ENCODE measurements at places on chromosomes 6 and 20.

DNA sequence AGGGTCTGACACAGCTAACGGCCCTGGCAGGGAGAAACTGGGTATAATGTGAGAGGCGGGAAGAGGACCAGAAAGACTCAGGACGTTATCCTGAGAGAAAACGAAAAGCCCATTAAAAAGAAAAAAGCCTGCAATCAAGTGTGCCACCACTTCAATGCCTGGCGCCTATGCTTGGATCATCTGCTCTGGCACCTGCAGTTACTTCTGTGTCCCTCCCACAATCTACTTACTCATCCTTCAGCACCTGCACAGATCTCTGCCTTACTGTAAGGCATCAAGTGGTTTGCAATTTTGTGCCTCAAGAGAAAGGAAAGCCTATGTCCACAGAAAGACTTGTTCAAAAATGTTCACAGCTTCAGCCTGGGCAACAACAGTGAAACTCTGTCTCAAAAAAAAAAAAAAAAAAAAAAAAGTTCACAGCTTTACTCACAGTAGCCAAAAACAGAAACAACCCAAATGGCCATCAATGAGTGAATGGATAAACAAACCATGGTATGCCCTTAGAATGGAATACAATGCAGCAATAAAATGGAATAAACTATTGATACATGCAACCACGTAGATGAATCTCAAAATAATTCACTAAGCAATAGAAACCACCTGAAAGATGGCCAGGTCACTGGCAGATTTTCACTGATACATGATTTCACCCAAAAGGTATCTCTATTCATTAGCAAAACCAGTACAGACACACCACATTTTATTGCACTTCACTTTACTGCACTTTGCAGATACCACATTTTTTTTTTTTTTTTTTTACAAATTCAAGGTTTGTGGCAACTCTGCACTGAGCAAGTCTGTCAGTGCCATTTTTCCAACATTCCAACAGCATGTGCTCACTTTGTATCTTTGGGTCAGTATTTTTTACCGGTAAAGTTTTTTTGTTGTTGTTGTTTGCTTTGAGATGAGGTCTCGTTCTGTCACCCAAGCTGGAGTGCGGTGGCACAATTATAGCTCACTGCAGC, 48.6 kb downstream of the ABHD12 start:
- no peak for DNase-seq

GRCh38 chr6:50185006-50185405, 135.3 kb upstream of the DEFB112 start:
- DNase-seq = no peak

DNA sequence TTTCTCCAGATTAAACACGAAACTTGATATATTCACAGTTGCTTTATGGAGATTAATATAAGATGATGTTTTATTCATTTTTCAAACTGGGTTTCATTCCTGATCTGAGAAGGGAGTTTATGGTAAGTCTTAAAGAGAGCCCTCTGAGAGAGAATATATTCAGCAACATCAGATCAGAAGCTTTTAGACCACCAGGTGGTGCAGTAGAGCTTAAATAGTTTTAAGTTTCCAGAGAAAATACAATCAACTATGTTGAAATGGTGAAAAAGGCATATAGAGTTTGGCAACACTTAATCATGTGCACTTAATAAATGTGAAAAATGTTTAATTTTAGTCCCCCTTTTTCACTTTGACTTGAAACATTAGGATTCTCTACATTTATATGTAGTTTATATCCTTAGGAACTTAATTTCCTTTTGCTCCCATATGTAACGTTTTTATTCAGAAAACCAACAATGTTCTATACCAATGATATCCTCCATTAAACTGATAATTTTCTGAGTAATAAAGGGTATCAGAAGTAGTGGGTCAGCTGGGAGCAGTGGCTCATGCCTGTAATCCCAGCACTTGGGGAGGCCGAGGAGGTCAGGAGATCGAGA, 86.4 kb upstream of the CLDN20 start:
- no peak for DNase-seq

DNA sequence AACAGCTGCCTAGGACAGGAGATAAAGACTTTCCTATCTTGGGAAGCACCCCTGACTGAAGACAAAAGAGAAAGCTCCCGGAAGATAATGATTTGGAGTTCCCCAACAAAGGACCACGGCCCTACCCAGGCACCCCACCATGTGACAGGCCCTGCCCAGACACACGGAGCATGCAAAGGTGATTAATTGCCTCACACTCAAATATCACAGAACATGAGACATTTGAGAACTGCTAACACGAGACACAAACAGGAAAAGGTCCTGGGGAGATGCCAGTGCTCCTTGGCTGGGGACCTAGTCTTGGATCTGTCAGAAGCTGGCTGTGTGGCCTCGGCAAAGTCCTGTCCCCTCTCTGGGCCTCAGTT, 82.5 kb upstream of the PTPN1 start:
- DNase-seq = peak; percentile 25

DNA sequence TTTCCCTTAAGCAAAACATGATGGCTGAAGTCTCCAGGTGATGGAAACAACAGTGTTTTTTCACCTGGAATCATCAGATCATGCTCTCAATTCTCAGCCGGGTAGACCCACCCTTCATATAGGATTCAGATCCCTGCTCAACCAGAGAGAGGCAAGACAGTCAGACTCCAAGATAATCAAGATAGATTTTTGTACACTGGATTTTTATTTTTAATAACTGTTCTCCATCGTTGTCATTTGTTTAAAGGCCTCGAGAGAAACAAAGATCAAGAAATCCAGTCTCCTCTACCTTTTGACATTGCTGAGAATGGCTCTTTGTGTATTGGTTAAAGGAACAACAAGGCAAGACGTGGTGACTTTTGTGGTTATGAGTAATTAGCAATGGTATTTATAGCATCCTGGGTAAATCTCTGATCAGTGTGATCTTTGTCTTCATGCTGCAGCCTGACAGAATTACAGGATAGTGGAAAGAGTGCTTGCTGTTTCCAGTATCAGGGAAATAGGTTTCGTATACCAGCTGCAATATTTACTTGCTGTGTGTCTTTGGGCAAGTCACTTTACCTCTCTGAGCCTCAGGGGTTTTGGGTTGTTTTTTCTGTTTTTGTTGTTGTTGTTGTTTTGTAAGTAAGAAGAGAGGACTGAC, 29.9 kb downstream of the ID4 start:
- no peak for DNase-seq

DNA sequence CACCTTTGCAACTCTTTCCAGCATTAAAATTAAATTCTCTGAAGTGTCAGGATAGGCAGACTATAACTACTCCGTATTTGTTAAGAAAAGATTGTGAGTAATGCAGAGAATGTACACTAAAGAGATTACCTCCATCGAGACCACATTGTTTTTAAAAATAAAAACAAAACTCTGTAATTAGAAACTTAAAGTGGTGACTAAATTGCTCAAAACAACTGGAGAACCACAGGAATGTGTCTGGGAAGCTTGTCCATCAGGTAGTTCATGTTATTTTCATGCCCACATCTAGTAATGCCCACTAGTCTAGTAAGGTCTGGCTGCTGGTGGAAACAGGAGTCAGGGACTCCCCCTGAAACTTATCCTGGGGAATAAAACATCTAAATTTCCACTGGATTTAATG, 103.0 kb upstream of the FOXQ1 start:
- peak; percentile 7 for DNase-seq

- DNase-seq = no peak
Measured at GRCh38 chr20:59835057-59835447, 98.4 kb downstream of the SYCP2 start.

DNA sequence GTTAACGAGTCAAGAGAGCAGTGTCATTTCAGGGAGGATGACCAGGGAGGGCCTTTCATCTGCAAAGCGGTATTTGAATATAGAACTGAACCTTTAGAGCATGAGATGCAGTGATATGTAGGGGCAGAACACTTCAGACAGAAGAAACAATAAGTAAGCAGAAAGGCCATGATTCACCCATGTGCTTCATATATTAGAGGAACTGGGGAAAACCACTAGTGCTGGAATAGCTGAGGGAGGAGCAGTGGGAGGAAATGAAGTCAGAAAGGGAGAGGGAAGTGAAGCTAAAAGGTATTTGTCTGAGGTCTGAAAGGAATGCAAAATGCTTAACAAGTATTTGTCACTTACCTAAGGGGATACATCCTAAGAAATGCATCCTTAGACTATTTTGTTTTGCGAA, 391.2 kb downstream of the ADGRB3 start:
- DNase-seq = no peak

GRCh38 chr6:20366082-20366830, 35.4 kb upstream of the E2F3 start:
- DNase-seq = no peak

- DNase-seq = no peak
Measured at GRCh38 chr20:43571771-43572170, 12.9 kb downstream of the SGK2 start.

GRCh38 chr20:48180618-48181017, 395.3 kb upstream of the SULF2 start:
- DNase-seq = no peak

DNA sequence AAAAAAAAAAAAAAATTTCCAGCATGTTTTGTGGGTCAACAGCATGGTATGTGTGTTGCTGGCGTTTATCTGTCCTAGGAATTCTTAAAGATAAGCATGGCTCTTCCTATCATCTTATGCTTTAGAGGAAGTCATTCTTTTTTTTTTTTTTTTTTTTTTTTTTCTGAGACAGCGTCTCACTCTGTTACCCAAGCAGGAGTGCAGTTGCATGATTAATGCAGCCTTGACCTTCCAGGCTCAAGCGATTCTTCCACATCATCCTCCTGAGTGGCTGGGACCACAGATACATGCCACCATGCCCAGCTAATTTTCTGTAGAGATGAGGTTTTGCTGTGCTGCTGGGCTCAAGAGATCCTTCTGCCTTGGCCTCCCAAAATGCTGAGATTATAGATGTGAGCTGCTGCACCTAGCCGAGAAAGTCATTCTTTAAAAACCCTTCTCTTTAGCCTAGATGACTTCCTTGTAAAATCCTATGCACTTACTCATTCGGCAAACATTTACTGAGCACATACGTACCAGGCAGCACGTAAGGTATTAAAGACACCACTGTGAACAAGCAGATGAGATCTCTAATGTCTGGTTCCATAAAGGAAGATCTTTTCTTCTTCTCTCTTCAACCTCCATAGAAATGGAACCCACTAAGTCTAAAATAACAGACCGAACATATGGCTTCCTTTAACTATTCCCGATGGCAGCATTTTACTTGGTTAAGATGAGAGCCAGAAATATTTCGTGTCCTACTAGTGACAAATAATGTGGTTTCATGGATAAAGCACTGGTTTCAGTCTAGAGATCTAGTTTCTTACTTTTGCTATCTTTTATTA, 122.4 kb downstream of the RIN2 start:
- peak; percentile 83 for DNase-seq

- DNase-seq = no peak
Measured at GRCh38 chr20:56566621-56567020, 33.6 kb downstream of the FAM209B start.

DNA sequence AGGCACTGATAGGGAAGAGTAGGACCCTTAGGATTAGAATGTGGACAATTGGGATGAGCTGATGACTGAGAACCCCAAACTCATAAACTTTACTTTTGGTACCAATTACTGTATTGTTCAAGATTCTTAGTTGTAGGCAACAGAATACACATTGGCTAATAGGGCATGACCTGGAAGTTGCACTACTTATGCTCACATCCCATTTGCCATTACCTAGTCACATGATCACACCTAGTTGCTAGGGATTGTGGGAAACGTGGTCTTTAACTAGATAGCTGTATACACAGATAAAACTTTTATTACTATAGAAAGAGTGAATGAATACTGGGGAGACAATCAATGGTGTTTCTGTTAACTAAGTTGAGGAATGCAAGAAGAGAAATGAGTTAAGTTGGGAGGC, 113.4 kb upstream of the AKIRIN2 start:
- DNase-seq = no peak

GRCh38 chr20:25237610-25238318, 10.1 kb upstream of the PYGB start:
- peak; percentile 98 for DNase-seq

DNA sequence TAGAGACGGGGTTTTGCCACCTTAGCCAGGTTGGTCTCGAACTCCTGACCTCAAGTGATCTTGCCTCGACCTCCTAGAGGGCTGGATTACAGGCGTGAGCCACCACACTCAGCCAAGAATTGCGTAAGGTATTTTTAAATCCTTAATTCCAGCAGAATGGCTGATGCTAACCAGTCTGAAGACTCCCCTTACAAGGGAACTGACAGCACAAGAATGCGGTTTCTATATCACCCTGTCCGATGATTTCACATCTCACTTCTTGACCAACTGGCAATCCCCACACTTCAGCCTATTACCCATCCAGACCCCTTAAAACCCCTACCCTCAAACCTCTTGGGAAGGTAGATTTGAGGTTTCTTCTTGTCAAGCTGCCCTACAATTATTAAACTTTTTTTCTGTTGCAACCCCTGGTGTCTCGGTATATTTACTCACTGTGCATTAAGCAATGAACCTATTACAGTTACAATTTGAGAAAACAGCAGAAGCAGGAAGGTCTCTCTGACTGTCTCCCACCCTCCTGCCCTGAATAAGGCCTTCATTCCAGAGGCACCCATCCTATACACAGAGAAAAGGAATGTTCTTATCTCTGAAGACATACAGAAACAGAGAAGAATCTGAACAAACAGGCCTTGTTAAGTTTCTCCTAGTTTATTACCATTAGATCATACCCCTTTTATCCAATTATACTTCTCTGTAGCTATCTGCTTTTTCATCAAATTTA, 164.9 kb downstream of the ARHGAP18 start:
- peak; percentile 58 for DNase-seq
